Left cardiac atrium (tissue), 4 donors: ENCODE measurements at places on chromosomes 6 and 20.

DNA sequence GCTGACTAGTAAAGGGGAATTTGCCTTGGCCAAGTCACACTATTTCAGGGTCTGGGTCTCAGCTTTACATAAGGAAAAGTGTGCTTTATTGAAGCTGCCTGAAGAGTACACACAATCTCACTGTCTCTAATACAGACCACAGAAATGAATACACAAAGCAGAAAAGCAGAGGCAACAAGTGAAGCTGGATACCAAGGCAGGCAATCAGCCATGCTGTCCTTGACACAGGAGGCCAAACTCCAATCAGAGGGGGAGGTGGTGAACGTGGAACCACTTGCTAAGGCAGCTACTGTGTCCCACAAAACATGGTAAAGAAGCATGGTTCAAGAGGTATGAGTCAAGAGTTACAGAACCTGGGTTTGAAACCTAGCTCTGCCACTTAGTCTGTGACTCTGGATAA lies 21.8 kb upstream of the CCND3 start:
- DNase-seq, result no peak

GRCh38 chr20:57587278-57587988 lies 26.5 kb downstream of the PCK1 start:
- no peak for DNase-seq

DNA sequence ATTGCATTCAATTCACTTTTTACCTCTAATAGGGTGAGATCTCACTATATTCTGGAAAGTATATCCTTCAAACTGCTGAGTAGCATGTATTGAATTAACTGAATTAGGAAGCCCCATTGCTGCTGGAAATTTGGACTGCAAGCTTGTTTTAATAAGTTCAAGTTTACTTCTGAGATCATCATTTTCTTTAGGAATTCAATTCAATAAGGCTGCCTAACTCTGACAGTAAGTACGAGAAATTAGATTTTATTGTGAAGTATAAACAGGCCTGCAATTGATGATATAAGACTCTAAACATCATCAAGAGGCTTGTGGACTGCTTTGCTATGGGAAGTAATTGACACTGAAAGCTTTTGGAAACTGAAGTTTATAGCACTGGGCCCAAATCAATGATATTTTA lies 44.4 kb downstream of the OGFRL1 start:
- DNase-seq, result no peak

- no peak for DNase-seq
Observed at GRCh38 chr6:20708367-20709124, 174.3 kb downstream of the CDKAL1 start.

DNA sequence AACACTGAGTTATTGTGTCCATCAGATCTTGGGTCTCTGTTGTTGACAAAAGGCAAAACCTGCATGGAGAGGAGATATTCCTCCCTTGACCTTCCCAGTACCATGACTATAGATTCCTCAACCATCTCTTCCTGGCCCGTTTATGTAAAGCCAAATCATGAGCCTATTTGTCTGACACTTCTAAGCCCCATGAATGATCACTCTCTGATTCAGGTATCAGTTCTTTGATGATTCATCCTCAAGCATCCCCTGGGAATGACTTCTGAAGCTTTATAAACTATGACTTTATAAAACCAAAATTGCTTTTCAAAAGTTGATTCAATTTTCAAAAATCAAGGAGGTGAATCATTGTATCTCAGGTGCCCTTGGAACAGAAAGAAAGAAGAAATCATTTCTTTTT lies 78.7 kb upstream of the LOC128125822 start:
- no peak for DNase-seq

- no peak for DNase-seq
Observed at GRCh38 chr6:487956-488355, 96.4 kb downstream of the IRF4 start.

- DNase-seq, result no peak
Observed at GRCh38 chr6:1569377-1569776, 40.3 kb upstream of the FOXC1 start.

DNA sequence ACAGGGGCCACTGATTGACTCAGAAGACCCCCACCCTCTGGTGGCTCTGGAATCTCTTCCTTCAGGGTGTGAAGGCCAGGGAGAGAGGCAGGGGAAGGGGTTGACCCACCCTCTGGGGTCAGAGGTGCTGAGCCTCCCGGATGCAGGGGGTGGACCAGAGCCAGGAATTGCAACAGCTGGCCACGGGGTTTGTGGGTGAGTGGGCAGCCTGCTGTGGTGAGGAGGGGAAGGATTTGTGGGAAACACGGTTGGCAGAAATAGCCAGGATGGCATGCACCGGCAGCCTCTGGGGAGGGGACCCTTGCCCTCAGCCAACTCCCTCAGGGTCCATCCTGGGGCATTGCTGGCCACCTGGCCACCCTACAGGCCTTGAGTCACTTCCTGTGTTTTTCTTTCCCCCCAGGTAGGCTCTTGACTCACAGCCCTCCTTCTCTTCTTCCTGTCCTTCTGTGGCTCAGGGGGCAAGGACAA lies 92.8 kb downstream of the MRPL14 start:
- no peak for DNase-seq

GRCh38 chr20:47785854-47786764 lies 828 bp upstream of the SULF2 start:
- DNase-seq, result peak; percentile 75

- no peak for DNase-seq
Observed at GRCh38 chr6:67880939-67881705, 754.0 kb upstream of the ADGRB3 start.

DNA sequence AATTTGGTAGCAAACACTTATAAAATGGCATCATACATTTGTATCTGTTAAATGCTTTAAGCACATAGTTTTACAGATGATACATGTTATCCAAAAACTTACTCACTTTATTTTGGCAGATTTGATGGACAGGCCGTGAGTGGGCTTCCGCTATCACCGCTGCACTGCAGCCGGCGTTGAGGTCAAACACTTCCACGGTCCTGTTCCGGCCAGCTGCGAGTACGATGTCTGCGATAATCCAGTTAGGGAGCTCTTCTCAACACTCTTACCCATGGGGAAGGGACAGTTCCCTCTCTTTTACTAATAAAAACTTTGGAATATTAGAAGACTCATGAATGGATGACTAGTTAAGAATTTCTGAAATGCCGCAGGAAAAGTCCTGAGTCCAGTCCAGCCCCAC lies 69.0 kb downstream of the WDR27 start:
- DNase-seq, result no peak

DNA sequence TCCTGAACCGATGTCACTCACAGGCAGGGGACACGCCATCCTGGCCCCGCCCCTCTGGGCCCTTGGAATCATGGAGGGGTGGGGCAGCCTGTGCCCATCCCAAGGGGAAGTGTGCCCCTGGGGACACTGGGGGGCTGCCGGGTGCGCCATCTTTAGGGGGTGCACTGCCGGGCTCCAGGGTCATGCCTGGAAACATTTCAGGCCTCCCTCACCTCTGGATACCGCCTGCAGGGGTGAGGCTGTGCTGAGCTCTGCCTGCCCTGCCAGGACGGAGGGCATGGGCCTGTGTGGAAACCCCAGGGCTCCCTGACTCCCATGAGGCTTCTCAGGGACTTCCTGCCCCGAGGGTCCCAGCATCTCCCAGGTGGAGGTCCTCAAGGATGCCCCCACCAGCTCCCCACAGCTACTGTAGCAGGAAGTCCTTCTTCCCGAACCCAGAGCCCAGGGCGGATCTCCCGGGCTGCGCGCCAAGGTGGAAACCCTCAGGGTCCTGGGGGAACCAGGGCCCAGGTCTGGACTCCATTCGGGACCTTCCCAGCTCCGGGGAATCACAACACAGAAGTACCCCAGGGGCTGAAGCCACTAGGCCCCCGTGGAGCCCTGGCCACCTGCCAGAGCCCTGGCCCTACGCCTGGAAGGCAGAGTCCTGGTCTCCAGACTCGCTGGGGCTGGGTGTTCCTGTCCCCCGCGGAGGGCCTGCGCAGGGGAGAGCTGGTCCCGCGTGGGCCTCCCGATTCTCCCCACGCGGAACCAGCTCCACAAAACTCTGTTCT lies 15.6 kb downstream of the CHRNA4 start:
- DNase-seq, result peak; percentile 64

DNA sequence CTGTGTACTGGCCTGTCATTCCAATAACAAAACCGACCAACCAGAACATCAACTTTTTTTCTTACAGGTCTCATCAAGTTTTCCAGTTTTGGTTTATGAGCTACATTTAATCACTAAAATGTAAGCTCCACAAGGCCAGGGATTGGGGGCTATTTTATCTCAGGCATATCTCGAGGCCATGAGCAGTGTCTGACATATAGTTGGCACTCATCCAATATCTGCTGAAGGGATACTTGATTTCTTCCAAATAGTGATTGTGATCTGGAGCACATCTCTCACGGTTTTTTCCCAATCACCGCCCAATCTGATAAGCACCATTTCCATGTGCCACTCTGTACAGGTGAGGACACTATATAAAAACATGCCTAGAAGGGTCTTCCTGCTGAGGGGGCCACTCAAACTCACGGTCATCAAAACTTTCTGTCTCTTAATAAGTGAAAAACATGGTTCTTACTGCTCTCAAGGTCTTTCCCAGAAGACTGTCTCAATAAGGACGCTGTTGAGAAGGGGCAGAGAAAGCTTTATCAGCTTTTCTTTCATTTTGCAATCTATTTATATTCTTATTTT lies 65.5 kb downstream of the MAN1A1 start:
- DNase-seq, result no peak

DNA sequence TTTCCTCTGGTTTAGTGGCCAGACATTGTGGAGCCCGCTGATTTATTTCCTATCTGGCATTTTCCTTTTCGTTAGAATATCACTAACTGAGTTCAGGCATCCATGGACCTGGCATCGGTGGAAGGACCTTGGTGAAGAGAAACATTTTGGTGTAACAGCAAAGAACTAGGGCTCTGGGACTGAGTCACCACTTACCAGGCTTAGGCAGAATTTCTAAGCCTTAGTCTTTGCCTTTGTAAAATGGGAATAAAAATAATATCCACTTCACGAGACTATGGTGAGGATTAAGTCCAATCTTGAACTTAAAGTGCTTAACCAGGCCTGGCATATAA lies 42.0 kb upstream of the ENPP1 start:
- no peak for DNase-seq

GRCh38 chr20:25686081-25687067 lies 10.3 kb downstream of the ZNF337 start:
- no peak for DNase-seq

DNA sequence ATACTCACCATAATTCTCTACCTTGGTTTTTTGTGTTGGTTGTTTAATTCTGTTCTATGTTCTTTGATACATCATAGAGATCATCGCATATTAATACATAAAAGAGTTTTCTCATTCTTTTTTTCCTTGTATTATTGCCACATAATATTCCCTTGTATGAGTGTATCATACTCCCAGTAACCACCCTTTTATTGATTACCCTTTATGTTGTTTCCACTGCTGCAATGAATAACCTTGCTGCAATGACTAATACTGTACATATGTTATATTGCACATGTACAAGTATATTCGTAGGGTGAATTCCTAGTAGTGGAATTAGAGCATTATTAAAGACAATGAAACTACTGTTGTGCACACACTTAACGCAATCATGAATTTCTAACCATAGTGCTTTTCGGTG lies 9.1 kb upstream of the SF3B5 start:
- DNase-seq, result no peak

DNA sequence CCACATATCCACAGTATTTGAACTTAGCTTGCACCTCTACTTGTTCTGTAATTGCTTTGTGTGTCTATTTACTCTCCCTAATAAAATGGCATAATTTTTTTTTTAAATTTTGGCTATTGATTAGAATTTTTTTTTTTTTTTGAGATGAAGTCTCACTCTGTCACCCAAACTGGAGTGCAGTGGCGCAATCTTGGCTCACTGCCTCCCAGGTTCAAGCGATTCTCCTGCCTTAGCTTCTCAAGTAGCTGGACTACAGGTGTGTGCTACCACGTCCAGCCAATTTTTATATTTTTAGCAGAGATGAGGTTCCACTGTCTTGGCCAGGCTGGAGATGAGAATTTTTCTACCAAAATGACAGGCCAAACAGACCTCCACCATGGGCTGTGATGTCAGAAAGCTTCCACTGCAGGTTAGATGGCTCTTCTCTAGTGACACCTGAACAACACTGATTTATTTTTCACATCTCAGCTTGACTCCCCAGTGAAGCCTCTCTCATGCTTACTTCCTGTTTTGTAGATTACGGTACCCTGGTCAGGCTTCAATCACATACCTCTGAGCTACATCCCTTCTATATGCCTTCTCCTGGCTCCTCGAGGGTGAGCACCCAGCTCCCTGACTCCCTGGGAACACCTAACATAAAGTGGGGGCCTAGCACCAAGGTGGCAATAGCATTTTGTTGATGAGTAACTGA lies 112.8 kb downstream of the ARHGAP18 start:
- no peak for DNase-seq

DNA sequence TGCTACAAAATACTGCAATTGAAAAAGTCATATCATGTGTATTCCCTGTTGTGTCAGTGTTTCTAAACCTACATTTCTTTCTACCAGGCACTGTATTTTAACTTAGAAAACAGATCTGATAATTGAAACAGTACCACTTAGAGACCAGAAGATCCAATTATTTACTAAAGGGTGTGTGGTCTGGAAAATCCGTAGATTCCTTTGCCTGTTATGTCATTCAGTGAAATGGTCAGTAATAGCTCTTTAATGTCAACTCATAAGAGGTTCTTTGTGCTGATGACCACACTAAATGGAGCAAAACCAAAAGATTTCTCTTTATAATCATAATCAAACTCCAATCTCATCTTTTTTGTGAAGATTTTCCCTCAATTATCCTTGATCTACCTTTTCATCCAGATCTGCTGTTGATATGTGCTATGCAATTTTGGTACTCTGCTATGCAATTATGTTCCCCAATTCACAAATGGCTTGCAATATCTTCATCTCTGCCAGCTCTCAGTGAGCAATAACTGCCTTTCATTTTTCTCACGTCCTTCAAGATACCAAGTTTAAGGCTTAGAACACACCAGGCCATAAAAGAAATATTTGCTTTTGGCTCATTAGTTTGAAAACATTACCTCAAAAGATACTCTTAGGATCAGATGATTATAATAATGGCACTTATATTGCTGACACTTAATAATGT lies 165.5 kb downstream of the MOXD1 start:
- no peak for DNase-seq

GRCh38 chr6:89350281-89350966 lies 2.1 kb downstream of the UBE2J1 start:
- no peak for DNase-seq

- DNase-seq, result no peak
Observed at GRCh38 chr6:7805078-7805849, 79.4 kb downstream of the BMP6 start.

GRCh38 chr20:54474866-54475265 lies 527 bp upstream of the DOK5 start:
- no peak for DNase-seq
